ENCODE measurements at places on chromosomes 4 and X.

DNA sequence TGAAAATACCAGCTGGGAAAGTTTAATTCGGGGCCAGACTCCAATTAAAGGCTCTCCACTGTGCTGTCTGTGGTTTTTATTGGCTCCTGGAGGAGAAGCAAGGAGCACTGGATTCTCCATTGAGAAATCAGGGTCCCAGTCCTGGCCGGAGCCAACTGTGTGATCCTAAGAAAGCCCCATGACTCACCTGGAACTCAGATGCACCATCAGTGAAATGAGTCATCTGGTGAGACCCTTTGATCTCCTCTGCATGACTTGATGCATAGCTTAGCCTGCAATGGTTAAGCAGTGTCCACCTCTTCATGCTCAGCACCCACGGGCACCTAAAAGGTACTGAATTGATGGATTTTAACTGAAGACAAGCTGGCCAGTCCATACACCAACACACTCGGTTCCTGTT lies 119.2 kb upstream of the VCX3B start:
- no peak for DNase-seq

- DNase-seq = no peak
Measured at GRCh38 chrX:30791296-30792278, 97.5 kb downstream of the TAB3 start.

- DNase-seq = no peak
Measured at GRCh38 chrX:16635596-16635995, 14.4 kb upstream of the S100G start.

GRCh38 chrX:24395775-24396174 lies 35.3 kb downstream of the SUPT20HL1 start:
- no peak for DNase-seq

DNA sequence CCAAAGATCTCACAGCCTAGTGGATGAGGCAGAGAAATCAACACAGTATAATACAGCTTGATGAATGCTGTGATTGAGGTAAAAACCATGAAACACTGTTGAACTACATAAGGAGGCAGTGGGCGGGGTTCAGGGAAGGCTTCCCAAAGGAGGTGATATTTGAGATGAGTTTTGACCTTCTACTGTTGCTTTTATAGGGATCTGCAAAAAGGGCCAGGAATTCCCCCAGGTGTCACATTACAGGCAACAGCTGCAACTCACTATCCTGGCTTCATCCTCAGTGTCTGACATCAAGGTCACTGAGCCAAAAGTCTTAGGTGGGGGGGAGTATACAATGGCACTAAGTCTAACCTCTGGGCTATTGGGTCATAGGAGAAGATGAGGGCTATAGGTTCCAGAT lies 185.7 kb upstream of the NRK start:
- no peak for DNase-seq

- DNase-seq = no peak
Measured at GRCh38 chr4:135122457-135122856, 920.9 kb upstream of the PABPC4L start.

GRCh38 chrX:2781698-2782097 lies 29.9 kb downstream of the XG start:
- no peak for DNase-seq

DNA sequence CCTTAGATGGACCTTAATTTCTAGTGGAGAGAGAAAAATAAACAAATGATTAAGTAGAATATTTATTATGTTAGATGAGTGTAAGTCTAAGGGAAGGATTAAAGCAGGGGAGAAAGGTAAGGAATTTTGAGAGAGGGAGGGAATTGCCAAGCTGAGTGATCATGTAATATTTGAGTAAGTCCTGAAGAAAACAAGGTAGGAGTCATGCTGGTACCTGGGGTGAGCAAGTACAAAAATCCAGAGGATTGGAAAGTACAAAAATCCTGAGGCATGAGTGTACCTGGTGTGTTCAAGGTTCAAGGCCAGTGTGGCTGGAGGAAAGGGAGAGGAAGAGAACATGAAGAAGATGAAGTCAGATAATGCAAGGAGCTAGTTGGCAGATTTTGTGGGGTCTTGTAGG lies 87.2 kb upstream of the MYOZ2 start:
- DNase-seq = no peak

GRCh38 chr4:40176602-40177001 lies 20.2 kb upstream of the RHOH start:
- DNase-seq = peak; percentile 60

- no peak for DNase-seq
Measured at GRCh38 chrX:9864011-9864410, 77.8 kb downstream of the SHROOM2 start.

- no peak for DNase-seq
Measured at GRCh38 chr4:186068581-186069348, at the start of gene TLR3. Gene TLR3, plus strand, starts transcription at chr4:186069156. Its CDS starts 7,464 bp downstream, at chr4:186076620.

- no peak for DNase-seq
Measured at GRCh38 chr4:150250998-150251651, 172.9 kb downstream of the DCLK2 start.

GRCh38 chrX:150084496-150085229 lies 146.4 kb upstream of the EOLA2 start:
- DNase-seq = no peak

GRCh38 chrX:10944136-10944885 lies 166.8 kb upstream of the HCCS start:
- no peak for DNase-seq

DNA sequence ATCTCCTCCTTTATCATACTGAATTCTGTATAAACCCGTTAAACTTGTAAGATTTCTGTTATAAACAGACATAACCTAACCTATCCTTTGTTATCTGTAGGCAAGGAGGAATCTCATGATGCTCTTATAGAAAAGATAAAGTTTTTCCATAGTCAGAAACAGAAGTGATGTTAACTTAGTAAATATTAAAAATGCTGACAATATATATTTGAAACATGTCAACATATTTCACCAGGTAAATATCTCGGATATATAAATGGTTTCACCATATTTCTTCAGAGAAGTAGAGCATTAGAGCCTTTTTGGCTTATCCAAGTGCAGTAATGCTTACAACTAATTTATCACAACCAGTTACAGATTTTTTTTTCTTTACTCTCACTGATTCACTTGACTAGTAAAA lies 625.9 kb downstream of the PDHA2 start:
- DNase-seq = no peak

DNA sequence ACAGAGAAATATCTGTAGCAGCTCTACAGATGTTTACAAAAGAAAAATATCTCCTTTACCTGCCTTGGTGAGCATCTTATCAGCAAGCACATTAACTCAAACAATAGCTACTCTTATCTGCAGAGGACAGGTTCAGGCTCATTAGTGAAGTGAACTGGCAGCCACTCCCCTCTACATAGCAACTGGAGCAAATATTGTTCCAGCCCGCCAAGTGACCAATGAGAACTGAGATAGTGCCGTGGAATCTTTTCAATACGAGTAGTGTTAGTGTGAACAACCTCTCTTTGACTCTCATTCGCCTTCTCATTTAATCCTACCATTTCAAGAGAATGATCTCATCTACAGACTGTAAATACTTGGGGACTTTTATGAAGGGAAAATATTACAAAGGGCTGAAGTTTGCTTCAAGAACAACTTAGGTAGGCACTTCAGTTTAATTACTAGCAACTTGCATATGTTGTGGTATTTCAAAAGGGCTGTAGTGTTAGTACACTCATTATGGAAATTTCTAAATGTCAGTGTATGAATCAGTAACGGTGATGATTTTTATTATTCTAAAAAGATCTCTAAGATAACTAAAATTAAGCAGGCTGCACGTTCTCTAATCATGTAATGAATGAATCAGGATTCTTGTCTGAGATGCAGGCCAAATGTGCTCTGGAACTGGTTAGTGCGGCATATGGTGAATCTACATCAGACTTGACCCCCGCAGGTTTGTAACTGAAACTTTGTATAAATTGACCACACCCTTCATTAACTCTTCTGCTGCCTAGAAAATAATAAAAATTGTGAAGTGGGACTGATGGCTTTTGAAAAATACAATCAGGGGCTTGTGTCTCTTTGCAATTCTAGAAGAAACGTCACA lies 72.4 kb downstream of the PALLD start:
- no peak for DNase-seq

- no peak for DNase-seq
Measured at GRCh38 chr4:56698329-56698728, 17.2 kb upstream of the HOPX start.

DNA sequence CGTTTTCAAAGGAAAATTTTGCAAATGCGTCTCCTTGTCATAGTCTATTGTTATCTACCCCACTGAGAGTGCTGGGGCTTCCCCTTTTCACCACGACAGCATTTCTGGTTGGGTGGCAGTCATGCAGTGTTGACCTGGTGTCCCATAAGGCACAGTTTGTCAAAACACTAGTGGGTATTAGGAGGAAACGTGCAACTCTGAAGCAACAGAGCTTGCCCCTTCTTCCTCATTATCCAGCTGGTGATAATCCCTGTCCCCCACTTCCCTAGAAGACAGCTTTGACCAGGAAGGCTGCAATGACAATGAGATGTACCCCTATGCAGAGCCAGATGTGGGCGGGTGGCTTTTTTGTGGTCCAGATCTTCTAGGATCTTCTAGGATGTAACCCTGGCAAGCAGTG lies 1.8 kb downstream of the TBC1D1 start:
- DNase-seq = no peak

DNA sequence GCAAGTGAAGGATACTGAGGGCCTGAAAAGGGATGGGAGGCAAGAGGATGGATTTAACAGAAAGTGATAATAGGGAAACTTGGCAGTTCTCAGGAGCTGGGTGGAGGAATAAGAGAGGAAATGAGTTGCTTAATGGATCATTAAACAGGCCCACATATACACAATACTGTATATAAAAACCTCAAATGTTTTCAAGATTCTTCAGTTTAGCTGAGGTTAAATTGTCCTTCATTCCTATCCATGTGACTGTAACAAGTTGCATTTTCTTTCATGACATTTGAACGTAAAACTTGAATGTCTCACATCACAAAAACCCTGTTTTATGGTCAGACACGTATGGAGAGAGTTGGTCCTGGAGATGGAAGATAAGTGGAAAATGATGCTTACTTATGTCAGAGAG lies 76.5 kb upstream of the PLAC8 start:
- DNase-seq = no peak

DNA sequence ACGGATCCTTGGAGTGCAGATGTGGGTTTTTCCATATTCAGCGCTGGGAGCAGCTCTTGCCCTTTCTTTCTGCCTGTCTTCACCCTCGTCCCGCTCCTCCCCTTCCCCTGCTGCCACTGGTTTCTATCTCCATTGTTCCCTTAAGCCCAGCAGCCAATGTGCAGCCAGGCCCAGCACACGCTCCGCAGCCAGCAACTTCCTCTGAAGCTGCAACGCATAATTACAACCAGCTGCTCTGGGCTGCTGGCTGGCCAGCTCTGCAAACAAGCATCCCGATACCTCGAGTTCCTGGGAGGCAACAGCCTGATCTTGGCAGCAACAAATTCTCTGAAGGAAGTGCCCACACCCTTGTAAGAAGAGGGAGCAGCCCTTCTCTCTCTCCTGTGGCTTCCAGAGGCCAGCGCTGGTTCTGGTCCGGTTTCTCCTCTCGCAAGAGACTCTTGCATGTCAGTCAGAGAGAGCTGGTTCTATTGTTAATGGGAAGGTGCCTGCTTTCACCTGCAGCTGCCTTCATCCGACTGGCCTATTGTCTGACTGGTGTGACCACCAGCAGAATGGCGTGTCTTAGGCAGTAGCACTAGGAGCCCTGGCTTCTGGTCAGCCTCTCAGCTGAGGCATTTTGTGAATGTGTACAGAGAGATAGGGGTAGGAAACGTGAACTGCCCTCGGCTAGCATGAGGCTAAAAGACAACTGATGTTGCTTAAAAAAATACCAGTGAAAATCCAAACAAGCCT lies 83.8 kb upstream of the MAML3 start:
- DNase-seq = peak; percentile 72

DNA sequence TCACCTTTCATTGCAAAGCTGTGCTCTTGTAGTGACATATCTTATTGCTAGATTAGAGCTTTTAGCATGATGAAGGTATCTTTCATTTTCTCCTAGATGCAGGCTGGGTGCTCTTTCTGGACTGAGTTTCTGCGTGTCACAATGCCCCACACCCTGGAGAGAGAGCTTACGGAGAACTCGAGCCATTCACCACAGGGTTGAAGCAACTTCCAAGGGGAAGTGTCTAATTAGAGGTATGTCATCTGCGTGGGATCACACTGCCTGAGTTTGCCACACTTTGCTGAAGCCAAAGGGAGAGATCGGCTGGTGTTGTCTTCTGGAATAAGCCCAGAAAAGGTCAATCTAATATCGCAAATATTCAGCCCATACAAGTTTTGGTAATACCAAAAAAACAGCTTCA lies 179.3 kb upstream of the MBNL3 start:
- DNase-seq = no peak

DNA sequence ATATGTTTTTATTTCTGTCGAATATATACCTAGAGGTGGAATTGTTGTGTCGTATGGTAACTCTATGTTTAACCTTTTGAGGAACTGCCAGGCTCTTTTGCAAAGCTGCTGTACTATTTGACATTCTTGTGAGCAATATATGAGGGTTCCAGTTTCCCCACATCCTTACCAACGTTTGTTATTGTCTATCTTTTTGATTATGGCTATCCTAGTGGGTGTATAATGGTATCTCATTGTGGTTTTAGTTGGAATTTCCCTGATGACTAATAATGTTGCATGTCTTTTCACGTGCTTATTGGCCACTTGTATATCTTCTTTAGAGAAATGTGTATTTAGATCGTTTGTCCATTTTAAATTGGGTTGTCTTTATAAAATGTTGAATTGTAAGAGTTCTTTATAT lies 24.5 kb downstream of the REPS2 start:
- no peak for DNase-seq

- no peak for DNase-seq
Measured at GRCh38 chr4:3316146-3316545, 23.3 kb downstream of the RGS12 start.

DNA sequence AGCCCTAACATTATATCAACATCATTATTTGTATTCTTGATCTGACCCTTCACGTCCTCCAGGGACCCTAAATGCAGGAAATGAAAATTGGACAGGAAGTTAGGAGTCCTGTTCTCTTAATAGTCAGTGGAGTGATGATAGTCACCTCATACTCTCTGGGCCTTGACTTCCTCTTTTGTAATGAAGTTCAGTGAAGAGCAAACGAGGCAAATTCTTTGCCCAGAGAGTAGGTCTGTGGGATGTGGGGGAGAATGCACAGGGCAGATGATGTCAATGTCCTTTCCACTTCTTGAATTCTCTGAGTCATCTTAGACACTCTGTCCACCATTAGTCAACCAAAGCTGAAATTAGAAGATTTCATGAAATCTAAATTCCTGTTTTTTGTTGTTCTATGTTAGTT lies 17.1 kb upstream of the GPRIN3 start:
- no peak for DNase-seq

DNA sequence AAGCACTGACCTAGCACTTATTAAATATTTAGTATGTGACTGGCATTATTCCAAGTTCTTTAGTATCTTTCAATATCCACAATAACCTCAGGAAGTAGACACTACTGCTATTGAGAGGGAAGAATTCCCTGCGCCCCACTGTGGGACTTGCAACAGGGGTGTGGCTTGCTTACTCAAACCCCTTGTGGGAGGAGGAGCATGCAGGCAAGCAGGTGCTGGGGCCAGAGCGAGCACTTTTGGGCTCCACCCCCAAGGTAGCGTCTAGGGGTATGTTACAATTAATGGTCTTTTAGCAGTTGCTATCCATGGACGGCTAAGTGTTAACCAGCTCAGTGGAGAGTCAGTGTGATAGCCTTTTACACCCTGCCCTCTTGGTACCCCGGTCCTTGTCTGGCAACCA lies 50.7 kb downstream of the FAM13A start:
- no peak for DNase-seq

- DNase-seq = no peak
Measured at GRCh38 chr4:154838694-154839093, 57.6 kb downstream of the RBM46 start.
